K562 (cell line): ENCODE measurements at places on chromosomes 1 and 21. TPM values are rescaled to one million over a fixed set of nuclear protein-coding genes. Genes with fewer than 3 reads are reported as not detected.

DNA sequence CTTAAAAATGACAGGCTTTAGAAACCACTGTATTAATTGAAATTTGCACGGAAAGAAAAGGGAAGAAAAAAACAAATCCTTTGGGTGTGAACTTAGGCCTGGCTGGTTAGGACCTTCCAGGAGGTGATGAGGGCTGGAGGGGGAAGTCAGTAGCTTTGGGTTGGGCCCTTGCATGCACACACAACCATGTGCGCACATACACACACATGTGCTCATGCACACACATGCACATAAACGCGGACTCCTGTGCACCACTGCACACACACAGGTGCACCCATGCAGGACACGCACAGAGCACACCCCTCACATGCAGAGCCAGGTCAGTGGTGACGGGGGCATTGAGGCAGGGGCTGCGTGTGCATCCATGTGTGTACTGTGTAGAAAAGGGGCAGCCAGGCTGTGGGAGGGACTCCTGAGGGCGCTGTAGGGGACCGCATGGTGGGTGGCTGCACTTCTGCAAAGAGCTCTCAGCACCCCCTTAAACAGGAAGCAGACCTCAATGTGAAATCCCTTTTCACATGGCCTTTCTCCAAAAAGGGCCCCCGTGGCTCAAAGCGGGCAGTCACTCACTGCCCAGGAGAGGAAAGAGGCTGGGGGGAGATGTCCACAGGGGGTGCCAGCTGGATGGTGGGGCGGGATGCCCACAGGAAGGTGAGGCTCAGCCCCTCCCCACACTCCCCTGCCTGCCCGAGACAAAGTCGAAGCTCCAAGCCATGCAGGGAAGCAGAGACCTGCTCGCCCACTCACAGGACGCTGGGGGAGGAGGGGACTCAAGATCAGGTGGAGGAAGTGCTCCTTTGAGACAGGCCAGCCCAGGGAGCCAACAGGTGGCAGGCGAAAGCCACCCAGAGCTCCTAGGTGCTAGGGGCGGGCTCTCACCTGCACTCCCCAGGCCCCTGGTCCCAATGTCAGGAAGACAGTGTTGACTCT, 95.2 kb downstream of the ITPKB start:
- no peak overlapping the region for H3K4me3 ChIP-seq
- peaks cover 78% of the 10 kb centered on the region for H3K27me3 ChIP-seq
- H3K4me1 ChIP-seq: peaks cover 8% of the 10 kb centered on the region; the same call in 2 of the 3 replicates
- no peaks in the 10 kb centered on the region for H3K36me3 ChIP-seq
- no peak overlapping the region for H3K27ac ChIP-seq

GRCh38 chr1:200837931-200838571, 34.7 kb upstream of the GPR25 start:
- no peak for DNase-seq
- H3K4me1 ChIP-seq: no peaks in the 10 kb centered on the region
- H3K36me3 ChIP-seq: no peaks in the 10 kb centered on the region

GRCh38 chr1:59367301-59368007, 70.6 kb downstream of the FGGY start:
- no peak overlapping the region for H3K4me3 ChIP-seq
- H3K36me3 ChIP-seq: no peaks in the 10 kb centered on the region
- no peak overlapping the region for H3K27ac ChIP-seq
- no peak for DNase-seq
- H3K27me3 ChIP-seq: no peaks in the 10 kb centered on the region

- H3K4me3 ChIP-seq: no peak overlapping the region
- DNase-seq: no peak
Observed at GRCh38 chr21:26925636-26926035, 41.3 kb downstream of the ADAMTS5 start.

DNA sequence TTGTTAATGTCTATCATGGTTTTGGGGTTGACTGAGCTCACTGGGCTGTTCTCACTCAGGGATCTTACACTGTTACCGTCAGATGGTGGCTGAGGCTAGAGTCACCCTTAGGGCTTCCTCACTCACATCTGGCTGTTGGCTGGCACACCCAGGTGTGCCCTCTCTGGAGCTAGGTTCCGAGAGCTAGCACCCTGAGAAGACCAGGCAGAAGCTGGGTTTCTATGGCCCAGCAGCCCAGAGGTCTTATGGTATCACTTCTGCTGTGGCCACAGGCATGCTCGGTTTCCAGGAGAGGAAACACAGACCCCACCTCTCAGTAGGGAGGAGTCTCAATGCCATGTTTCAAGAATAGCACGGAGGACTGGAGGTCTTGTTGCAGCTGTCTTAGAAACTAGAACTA, 20.7 kb upstream of the KIF1B start:
- no peak overlapping the region for H3K27ac ChIP-seq
- H3K36me3 ChIP-seq: no peaks in the 10 kb centered on the region
- no peaks in the 10 kb centered on the region for H3K4me1 ChIP-seq
- H3K4me3 ChIP-seq: no peak overlapping the region
- peaks cover 9% of the 10 kb centered on the region for H3K27me3 ChIP-seq
- no peak for DNase-seq

- DNase-seq: no peak
- 0 out of 3 replicates have a peak, but pooled peaks cover 5% of the 10 kb centered on the region for H3K27me3 ChIP-seq
- no peak within 1 kb of the TSS for H3K4me3 ChIP-seq
Observed at GRCh38 chr1:89198491-89199072, at the start of gene GBP4. GBP4 (minus strand) TSS chr1:89198942; CDS start chr1:89198834, 108 bp downstream.

GRCh38 chr1:218633238-218633988, 288.3 kb downstream of the TGFB2 start:
- no peak for DNase-seq

DNA sequence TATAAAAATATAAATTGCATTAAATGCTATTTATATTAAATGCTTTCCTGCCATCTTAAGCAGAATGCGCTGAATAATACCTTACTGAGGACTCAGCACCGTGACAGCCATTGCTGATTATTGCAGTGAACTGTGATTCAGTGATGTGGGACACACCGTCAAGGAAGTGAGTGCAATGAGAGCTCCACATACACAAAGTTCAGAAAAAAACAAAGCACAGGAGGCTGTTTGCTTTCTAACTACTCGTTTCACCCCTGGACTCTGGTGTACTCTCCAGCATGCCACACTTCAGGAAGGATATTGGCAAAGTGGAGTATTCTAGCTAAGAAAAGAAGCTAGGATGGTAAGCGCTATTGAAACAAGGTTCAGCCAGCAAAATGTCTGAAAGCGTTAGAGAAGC, 57.4 kb upstream of the CXADR start:
- H3K27me3 ChIP-seq: no peaks in the 10 kb centered on the region
- no peaks in the 10 kb centered on the region; the same call in none of the 2 replicates for H3K4me1 ChIP-seq
- no peak overlapping the region for H3K4me3 ChIP-seq
- H3K36me3 ChIP-seq: no peaks in the 10 kb centered on the region

DNA sequence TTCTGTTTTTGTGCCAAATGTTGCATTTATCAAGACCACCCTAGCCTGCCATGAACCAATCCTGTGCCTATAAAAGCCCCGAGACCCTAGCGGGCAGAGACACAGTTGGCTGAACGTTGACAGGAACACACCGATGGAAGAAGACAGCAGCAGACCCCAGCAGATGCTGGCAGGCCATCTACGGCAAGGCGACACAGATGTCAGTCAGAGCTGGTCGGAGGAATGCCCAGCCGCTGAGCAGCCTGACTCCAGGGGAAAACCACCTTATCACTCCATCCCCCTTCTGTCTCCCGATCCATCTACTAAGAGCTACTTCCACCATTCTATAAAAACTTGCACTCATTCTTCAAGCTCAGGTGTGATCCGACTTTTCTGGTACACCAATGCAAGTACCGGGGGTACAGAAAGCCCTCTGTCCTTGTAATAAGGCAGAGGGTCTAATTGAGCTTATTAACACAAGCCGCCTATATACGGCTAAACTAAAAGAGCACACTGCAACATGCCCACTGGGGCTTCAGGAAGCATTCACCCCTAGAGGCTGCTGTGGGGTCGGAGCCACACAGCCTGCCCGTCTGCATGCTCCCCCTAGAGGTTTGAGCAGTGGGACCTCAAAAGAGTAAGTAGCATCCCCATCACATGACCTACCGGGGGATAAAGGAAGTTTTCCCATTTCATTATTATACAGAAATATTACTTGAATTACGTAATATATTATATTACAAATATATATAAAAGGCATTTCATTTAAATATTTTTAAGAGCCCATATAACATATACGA, 1156.3 kb upstream of the B3GALT2 start:
- no peak overlapping the region for H3K4me3 ChIP-seq
- H3K36me3 ChIP-seq: no peaks in the 10 kb centered on the region
- peak; percentile 37 for DNase-seq
- H3K4me1 ChIP-seq: no peaks in the 10 kb centered on the region
- no peak overlapping the region for H3K27ac ChIP-seq
- H3K27me3 ChIP-seq: no peaks in the 10 kb centered on the region

DNA sequence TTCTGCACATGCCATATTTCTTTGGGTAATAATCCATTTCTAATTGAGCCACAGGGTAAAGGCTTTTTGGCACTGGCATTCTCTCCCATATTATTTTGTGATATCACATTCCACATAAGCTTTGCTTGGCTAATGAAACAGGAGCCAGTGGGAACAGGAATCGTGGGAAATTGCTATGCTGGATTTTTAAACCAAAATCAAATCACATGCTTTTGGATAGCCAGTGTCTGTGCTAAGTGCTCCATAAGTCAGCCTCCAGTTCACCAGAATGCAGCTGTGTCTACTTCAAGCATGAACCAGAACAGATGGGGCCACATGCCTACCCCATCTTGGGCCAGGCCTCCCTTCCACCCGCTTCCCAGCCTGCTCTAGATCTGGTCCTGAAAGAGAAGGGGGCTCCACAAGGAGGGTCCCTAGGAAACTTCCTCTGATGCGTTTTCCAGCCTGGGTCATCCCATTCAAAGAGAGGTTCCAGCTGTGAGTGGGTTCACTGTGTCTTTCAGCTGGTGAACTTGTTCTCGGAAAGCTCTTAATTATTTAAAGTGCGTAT, 131.2 kb upstream of the COA6 start:
- peaks cover 4% of the 10 kb centered on the region; the same call in 1 of the 3 replicates for H3K27me3 ChIP-seq
- no peaks in the 10 kb centered on the region for H3K36me3 ChIP-seq
- no peak overlapping the region for H3K27ac ChIP-seq
- H3K4me1 ChIP-seq: no peaks in the 10 kb centered on the region

DNA sequence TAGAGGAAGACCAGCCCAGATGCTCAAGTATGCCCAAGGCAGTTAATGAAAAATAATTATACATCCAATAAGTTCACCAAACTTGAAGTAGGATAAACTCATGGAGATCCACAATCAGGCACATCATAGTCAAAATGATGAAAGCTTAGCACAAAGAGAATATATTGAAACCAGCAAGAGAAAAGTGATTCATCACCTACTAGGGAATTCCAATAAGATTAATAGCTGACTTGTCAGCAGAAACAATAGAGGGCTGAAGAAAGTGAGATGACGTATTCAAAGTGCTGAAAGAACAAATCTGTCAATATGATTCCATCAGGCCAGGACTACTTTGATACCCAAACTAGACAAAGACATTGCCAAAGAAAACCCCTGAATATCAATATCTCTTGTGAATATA, 251.7 kb upstream of the BEND5 start:
- H3K4me1 ChIP-seq: no peaks in the 10 kb centered on the region
- no peak overlapping the region for H3K27ac ChIP-seq
- no peaks in the 10 kb centered on the region for H3K27me3 ChIP-seq
- no peak for DNase-seq
- no peak overlapping the region for H3K4me3 ChIP-seq
- no peaks in the 10 kb centered on the region for H3K36me3 ChIP-seq

The MAEL gene
- 0.74 and 0.75 TPM in 2 replicates for total RNA-seq

The AVPR1B gene
- not detected in 2 replicates for total RNA-seq

The RHOU gene
- total RNA-seq: 0.04 and 0.07 TPM in 2 replicates

The SPRR2A gene
- not detected in 2 replicates for total RNA-seq

The NBPF10 gene
- 0.72 and 0.89 TPM in 2 replicates for total RNA-seq

The SPATA46 gene
- not detected in 2 replicates for total RNA-seq

The PCP4L1 gene
- not detected in 2 replicates for total RNA-seq
